ENCODE measurements at places on chromosomes 4 and X. TPM values are rescaled to one million over a fixed set of nuclear protein-coding genes. Genes with fewer than 3 reads are reported as not detected.

GRCh38 chr4:78656968-78657445, 105.4 kb downstream of the ANXA3 start:
- DNase-seq: no peak

DNA sequence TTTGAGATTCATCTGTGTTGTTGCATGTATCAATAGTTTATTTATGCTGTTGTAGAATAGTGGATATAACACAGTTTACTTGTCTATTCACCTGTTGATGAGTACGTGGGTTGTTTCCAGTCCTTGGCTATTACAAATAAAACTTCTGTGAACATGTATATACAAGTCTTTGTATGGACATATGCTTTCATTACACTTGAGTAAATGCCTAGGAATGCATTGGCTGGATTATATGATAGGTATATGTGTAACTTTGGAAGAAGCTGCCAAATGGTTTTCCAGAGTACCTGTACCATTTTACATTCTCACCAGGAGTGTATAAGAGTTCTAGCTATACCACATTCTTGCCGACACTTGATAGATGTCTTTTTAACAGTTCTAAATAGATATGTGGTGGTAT, 16.5 kb downstream of the ART3 start:
- no peak for DNase-seq

- DNase-seq: no peak
Observed at GRCh38 chrX:26470941-26471340, 255.0 kb downstream of the MAGEB5 start.

- DNase-seq: no peak
Observed at GRCh38 chr4:185718578-185719499, 93.2 kb downstream of the SORBS2 start.

DNA sequence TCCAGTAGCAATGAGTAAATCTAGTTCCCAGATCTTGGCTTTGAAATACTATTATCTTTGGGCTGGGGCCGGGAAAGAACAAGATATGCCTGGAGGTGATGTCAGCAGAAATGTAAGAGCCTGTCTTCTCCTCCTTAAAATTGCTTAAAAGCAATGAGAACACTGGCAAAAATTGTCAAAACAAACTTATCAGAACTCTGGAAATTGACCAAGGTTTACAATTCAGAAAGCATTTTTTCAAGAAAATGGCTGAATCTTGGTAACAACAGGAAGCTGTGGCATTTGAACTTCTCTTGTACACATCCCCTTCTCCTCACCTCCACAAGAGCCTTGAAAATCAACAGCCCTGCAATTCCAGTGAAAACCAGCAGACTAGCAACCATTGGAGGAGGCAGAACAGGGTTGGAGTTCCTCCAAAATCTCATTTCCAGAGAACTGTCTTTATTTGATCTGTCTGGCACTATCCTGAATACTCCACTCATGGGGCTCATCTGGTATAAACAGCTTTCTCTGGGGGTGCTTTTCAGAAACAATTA, 13.5 kb downstream of the TIMP1 start:
- DNase-seq: no peak

- no peak for DNase-seq
Observed at GRCh38 chr4:79598801-79599200, 190.8 kb upstream of the GK2 start.

SSX4B gene
- total RNA-seq: not detected

Measured in pancreas (tissue), 10 donors.